ENCODE measurements at places on chromosomes 2 and 18.

GRCh38 chr2:98869870-98870269, 66.2 kb downstream of the CRACDL start:
- DNase-seq: no peak

DNA sequence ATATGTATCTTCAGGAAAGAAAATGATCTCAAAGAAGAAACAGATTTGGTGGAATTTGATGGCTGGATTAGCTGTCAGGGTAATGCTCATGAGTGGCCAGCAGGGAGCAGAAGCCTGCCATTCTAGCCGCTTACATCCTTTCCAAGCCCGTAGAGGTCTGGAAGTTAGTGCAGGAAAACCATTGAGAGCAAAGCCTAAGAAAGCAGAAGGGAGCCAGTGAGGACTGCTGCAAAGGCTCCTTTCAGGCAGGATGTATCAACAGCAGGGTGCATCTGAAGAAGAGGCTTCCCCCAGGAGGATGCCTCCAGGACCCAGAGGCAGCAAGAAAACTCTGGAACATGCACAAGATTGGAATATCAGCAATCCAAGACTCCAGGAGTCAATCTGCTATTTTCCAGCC, 22.9 kb upstream of the LBH start:
- no peak for DNase-seq

- peak; percentile 24 for DNase-seq
Observed at GRCh38 chr2:72770879-72771461, 54.9 kb downstream of the EXOC6B start.

DNA sequence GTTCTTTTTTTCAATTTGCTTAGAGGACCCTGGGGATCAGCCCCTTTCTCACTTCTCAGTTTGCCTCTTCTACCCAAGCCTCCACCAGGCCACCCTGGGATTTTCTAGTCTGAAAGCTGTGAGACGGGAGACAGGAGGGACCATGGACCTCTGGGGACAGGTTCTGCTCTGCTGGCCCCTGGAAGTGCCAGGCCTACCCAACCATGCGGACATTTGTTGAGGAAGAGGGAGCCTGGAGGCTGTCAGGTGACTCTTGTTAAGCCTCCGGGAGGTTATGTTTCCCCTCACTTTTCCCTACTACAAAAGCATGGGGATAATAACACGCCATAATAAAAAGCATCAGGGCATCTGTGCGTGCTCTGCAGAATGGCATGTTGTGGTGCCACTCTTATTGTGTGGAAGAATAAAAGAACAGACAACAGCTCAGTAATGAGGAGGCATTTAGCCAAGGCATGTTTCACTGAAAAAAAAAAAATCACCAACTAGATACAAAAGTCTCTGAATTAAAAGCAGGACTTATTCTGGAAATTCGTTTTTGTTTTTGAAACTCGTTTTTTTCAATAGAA, 48.3 kb upstream of the PLA2R1 start:
- DNase-seq: no peak

GRCh38 chr2:8542381-8543059, 139.3 kb upstream of the ID2 start:
- no peak for DNase-seq

GRCh38 chr2:105822186-105822585, 77.5 kb downstream of the NCK2 start:
- no peak for DNase-seq

DNA sequence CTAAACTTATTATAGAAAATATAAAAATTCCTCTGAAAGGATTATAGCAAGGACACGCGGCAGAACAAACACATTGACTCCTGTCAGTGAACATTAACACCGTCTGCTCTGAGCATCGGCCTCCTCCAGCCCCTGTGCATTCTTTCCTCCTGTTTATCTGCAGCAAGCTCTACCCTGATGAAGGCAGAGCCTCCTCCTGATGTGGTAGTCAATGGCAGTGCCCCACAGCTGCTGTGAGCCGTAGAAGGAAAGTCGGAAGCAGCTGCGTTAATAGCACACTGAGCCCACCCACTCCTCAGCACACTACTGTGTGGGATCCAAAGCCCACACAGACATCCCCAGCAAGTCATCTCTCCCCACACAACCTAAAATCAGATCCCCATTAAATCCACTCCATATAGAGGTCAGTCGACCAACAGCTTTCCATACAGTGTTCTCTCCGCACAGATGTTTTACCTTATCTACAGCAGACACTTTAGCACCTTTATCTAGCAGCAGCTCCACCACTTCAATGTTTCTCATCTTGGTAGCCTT, 41.0 kb downstream of the KIDINS220 start:
- no peak for DNase-seq

- no peak for DNase-seq
Observed at GRCh38 chr2:72204786-72205503, 57.3 kb upstream of the CYP26B1 start.

DNA sequence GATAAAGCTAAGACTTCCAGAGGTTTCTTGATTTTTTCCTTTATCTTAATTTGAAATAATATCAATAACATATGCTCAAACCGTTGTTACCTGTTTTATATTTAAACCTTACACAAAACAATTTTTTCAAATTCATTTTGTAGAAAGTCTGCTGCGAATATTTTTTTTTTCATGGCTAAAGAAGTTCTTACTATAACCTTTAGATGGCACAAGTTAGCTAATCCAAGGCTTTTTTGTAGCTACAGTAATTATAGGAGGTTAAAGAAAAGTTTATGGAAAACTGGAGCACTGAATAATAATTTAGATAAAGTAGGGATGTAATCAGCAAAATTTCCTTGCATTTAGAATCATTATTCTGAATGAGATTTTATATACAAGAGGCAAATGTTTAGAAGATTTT, 78.0 kb upstream of the PNPT1 start:
- DNase-seq: no peak

GRCh38 chr2:231791107-231791506, 4.9 kb downstream of the COPS7B start:
- DNase-seq: no peak

DNA sequence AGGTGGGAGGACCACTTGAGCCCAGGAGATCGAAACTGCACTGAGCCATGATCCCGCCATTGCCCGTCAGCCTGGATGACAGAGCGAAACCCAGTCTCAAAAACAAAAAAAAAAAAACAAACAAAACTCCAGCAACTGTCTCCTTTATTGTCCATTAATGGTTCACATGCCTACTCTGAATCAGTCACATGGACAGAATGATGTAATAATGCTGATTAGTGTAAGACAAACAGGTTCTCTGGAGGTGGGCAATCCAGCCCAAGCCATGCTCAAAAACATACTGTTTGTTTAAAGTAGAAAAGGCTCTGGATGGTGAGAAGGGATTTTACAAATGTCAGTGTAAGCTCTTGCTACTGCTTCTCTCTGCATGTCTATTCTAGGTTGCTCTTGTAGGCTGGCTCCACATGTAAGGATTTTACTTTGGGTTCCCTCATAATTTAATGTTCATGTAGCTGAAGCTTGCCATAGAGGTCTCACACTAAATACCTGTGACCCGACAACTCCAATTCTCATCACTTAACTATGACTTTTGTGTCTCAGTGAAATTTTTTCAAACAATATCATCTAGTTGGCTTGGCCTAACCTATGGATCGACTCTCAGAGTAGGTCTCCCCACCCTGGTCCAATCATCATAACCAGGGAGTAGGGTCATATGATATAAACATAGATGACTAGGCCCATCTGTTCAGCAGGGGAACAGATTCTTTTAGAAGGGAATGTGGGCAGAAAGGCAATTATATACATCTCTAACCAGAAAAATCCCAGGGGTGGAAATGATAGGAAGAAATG, 83.9 kb upstream of the SLC39A10 start:
- DNase-seq: no peak

DNA sequence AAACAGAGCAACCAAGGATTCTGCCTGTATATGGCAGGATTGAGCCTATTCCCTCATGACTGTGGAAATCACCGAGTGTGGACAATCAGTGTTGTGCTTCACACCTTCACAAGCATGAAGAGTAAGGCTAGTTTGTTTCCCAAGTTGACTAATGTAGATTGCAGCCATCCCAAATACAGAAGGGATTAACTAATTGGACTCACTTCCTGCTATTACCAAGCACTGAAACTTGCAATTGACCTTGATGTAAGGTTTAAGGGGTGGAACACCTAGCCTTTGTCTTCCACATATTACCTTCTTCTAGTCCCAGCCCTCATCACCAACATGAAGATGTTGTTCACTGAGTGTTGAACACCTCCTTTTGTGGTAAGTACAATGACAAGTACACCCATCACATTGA, 120.9 kb upstream of the RND3 start:
- no peak for DNase-seq

- no peak for DNase-seq
Observed at GRCh38 chr2:206011018-206011614, 74.9 kb downstream of the INO80D start.

DNA sequence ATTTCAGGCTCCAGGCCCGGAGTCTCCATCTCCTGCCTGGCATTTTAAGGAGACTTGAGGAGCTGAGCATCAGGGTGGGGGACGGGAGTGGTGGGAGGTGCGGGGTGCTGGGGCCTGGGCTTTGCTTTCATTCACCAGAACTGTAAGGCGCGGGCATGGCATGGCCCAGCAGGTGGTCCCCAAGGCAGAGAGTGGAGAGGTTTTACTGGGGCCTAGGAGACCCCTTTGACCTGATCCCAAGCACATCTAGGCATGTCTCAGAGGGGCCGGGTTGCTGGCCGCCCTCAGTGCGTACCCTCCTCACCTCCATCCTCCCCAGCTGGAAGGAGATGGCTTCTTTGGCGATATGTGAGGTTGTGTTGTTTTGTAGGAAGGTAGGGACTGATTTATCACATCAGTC, 172.5 kb downstream of the KLHL29 start:
- no peak for DNase-seq

- DNase-seq: no peak
Observed at GRCh38 chr2:127957240-127957639, 70.6 kb downstream of the SAP130 start.

DNA sequence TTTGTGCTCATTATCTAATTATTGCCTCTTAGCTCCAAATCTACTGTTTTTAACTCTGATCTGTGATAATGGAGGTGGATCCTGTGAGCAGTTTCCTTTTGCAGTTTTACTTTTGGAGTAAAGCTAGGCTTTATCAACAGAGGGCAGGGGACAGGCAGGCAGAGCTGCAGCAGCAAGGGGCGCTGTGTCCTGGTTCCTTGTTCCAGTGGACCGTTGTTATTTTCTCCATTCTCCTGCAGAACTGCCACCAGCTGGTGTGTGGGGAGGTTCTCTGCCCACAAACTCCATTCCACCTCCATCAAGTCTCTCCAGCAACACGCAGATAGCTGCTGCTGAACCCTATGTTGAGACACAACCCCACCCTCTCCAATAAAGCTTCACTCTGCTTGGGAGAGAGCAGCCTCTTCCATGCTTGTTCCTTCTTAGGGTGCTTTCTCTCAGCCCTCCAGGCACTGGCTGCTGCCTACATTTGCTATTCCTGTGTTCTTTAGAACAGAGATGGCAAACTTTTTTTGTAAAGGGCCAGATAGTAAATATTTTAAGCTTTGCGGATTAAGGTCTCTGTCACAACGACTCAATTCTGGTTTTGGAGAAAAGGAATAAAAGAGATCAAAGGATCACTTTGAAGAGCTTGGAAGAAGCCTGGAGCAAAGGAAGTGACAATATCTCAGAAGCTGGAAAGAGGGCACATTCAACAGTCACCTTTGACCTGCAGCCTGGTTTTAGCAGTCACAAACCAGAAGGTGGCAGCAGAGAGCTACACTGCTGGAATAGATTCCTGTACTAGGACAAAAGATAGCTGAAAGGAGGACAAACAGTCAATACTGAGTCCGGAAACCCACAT, 208.8 kb downstream of the CCDC178 start:
- peak; percentile 3 for DNase-seq

DNA sequence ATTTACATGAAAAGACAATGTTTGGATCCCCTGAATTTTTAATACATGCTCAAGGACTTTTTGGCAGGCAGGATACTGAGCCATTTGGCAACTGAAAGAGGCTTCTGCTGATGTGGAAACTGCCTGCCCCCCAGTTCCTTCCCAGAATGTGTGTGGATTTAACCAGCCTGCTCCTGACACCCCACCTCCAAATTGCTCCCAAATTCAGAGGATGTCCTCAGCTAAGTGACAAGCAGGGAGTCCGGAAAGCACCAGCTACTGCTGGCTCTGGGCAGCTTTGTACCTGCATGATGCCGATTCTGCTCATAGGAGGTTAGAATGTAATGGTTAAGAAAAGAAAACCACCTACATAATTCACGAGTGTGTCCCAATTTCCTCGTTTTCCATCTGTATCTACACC, 197.5 kb downstream of the CDH20 start:
- no peak for DNase-seq

DNA sequence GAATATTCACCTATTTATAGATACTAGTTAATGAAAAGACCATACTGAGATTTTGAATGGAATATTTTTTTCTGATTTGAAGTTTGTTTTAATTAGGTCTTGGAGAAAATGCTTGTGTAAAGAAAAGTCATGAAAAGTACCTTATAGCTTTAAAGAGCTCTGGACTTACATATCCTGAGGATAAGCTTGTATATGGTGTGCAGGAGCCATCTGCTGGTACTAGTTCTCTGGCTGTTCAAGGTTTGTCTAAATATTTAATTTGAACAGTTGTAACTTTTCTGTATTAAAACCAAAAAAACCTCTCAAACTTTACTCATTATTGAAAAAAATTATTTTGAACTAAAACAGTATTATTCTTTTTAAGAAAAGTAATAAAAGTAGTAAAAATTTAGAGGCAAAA, 50.1 kb downstream of the UBR3 start:
- DNase-seq: no peak

All from stimulated activated CD4-positive, alpha-beta T cell treated with anti-CD3 and anti-CD28 coated beads, TNF-alpha, amount 100 ng/mL, for 1 hour (primary cell).